ENCODE measurements at places on chromosomes 4 and X. TPM values are rescaled to one million over a fixed set of nuclear protein-coding genes. Genes with fewer than 3 reads are reported as not detected.

FABP2 gene
- total RNA-seq, result not detected

CXCL3 gene
- 1.2 TPM for total RNA-seq

DRD5 gene
- total RNA-seq, result 0.94 TPM

USP26 gene
- total RNA-seq, result not detected

CDS1 gene
- total RNA-seq, result 9.4 TPM

- no peak for DNase-seq
These were observed 37.0 kb downstream of the HPGDS start for GRCh38 chr4:94305466-94306225.

DNA sequence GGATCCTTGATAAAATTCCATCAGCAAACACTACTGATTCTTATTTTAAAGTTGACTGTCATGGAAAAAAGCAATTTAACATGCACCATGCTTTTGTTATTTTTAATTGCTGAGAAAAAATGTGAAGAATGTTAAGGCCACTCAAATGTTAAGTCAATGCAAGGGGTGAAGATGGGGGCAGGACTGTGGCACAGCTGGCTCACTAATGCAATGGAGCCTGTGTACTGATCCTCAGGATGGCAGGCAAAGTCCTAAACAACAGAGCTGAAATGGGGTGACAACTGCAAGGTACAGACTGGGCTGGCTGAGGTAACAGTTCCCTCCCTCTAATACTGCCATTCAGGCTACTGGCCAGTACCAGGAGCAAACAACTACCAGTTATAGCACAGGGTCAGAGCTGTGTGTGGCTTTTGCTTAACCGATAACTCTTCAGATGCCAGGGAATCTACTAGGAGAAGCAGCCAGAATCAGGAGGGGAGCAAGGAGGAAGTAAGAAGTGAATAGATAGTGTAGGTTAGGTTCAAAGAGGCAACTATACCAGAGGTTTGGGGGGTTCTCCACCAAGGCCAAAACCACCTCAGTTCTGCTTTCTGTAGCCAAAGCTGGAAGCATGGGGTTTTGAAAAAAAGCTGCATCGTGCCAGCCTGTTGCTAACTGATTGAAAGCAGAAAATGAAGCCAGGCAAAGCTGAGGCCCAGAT, 372.6 kb downstream of the OPHN1 start:
- DNase-seq, result no peak
